NCI-H1930 (cell line): ENCODE measurements at places on chromosomes 6 and 20.

- DNase-seq, result peak; percentile 32
Observed at GRCh38 chr6:130697995-130698535, 129.1 kb upstream of the SMLR1 start.

DNA sequence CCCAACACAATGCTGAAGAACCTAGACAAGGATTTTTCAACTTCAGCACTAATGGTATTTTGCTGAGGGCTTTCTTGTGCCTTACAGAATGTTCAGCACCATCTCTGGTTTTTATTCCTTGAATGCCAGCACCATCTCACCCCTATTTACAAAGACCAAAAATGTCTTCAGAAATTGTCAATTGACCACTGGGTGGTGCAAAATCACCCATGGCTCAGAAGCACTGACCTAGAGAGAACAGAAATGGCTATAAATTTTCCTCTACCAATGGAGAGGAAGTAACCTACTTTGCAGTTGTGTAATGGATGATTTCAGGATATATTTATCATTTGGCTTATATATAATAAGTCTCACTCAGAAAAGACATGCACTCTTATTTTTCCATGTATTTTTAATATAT lies 431.0 kb upstream of the IRAK1BP1 start:
- DNase-seq, result no peak

GRCh38 chr6:170083236-170084051 lies 207.4 kb downstream of the DLL1 start:
- no peak for DNase-seq

DNA sequence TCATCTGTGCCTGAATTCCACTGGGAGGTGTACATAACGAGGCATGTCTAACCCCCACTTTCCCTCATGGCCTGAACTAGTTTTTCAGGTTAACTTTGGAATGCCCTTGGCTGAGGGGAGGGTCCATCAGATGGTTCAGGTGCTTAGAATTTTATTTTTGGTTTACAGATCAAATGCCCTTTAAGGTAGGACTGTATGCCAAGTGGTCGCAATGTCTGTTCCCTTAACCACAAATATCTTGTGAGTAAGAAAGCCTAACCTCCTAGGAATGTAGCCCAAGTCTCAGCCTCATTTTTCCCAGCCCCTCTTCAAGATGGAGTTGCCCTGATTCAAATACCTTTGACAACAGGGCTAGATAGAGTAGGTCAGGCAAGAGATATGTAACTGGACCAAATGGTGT lies 78.4 kb downstream of the RNASET2 start:
- no peak for DNase-seq

GRCh38 chr20:3823881-3824280 lies 3.5 kb downstream of the AP5S1 start:
- no peak for DNase-seq

GRCh38 chr6:163284151-163284550 lies 130.4 kb upstream of the QKI start:
- DNase-seq, result no peak

- no peak for DNase-seq
Observed at GRCh38 chr6:26260110-26260637, 104.8 kb upstream of the BTN3A2 start.

DNA sequence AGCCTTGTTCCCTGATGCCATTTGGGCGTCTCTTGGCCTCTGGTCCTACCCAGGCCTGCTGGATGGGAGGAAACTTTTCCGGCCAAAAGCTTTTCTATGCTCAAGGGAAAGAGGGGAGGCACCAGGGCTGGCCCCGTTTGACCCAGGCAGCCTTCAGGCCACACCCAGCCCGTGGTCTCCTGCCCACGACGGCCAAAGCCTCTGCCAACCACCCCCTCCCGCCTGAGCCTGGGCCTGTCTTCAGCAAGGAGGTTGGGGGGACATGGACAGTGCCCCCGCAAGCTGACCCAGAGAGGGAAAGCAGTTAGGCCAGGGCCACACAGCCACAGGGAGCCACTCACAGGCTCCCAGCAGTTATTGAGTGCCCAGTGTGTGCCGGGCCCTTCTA lies 49.5 kb downstream of the SRC start:
- DNase-seq, result no peak

DNA sequence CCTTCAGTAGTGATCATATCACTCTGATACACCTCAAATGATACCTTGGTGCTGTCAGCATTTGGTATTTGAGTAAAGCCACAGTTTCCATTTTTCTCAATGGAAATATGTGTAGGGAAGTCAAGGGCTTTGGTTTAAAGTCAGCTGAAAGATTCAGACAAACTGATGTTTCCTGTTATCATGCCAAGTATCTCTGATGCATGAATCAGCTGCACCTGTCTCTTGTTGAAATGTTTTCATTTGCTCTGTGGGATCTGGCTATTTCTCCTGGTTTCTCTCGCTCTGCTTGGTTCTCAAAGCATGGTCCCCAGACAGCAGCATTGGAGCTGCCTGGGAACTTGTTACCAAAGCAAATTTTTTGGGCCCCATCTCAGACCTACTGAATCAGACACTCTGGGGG lies 23.5 kb downstream of the ZFP64 start:
- DNase-seq, result no peak

DNA sequence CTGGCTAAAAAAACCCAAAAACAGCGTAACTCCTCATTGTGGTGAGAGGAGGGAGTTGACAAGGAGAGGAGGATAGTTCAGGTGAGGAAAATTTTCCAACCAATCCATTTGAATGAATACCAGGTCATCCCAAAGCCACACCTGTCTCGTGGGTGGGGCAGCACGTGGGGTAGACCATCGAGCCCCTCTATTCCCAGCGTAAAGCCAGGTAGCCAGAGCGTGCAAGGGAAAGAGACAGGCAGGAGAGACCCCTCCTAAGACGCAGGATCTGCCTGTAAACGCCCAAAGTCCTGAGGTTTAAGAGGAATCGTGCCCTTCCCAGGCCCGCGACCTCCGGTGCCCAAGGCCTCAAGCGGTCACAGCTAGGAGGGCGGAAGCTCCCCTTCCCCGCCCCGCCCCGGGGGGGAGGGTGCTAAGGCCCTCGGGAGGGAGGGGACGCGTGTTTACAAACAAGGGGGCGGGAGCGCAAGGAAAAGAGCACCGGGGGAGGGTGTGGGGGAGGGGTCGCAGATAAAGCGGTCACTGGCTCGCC lies 712 bp downstream of the RXRB start:
- peak; percentile 76 for DNase-seq

DNA sequence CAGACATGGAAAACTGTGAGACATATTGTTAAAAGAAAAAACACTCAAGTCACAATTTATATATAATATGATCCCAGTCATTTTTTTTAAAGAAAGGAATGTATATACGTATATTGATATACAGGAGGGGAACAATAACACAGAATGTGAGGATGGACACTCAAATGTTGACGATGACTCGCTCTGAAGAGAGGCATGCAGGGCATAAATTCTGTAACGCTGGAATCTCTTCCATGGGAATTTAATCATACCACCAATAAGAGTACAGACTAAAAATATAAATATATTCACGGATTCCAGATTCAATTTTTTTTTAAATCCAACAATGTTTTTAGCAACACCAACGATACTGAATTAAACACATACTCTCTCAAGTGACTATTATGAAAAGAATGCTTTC lies 106.9 kb upstream of the CCDC28A start:
- DNase-seq, result no peak

GRCh38 chr6:18186540-18187250 lies 31.5 kb downstream of the KDM1B start:
- DNase-seq, result no peak

- DNase-seq, result no peak
Observed at GRCh38 chr6:53758496-53758895, 36.3 kb upstream of the LRRC1 start.

- DNase-seq, result peak; percentile 79
Observed at GRCh38 chr6:159693128-159693893, at the start of gene SOD2. SOD2 (minus strand) TSS chr6:159693241; CDS start chr6:159693167, 74 bp downstream.

DNA sequence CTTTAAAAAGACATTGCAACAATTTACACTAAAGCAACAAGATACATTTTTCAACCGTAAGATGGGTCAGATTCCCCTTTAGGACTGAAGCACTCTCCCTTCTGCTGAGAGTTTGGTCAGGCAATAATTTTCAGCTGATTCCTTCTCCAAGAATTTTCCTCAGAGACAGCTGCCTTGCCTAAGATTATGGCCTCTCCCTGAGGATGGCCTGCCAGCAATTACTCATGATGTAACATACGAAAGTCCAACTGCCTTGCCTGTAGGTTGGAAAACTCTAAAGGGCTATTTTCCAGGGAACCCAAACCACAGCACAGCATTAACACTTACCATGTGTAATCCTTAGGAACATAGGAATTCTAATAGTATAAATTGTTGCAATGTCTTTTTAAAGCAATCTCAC lies 229.1 kb upstream of the FLRT3 start:
- DNase-seq, result no peak

DNA sequence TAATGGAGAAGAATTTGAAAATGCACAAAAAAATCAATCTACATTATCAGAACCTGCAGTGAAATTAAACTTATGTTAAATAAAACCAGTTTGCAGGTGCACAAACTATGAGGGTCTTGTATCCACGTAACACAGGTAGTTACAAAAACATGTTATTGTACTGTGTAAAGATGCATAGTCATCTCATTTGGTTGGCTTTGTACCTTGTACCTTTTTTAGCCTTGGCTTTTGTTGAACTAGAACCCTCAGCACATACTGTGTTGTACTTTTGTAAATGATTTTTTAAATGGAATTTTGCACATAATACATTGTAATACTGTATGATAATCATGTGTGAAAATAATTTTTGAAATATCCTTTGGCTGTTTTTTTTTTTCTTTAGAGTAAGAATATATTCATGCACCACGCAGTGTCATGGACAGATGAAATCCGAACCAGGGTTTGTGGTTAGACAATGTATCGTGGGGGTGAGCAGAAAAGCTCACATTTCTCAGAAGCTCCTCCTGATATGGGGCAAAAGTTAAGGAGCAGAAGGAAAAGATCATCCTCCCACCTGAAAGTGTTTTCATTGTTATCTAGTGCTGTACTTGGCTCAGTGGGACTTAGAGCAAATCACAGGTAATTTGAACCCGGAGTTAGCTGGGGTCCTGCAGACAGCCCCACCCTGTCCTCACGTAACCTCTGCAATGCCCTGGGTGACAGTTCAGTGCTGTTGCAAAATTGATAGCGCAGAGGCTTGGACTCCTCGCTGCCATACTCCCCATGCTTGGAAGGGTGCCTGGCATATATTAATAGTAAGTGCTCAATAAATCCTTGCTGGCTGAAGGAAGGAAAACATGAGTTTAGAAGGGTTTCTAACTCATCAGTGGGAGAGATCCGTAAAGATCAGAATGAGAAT lies 14.8 kb upstream of the NAA20 start:
- DNase-seq, result no peak

- DNase-seq, result no peak
Observed at GRCh38 chr20:32920530-32921298, 62.0 kb downstream of the EFCAB8 start.

DNA sequence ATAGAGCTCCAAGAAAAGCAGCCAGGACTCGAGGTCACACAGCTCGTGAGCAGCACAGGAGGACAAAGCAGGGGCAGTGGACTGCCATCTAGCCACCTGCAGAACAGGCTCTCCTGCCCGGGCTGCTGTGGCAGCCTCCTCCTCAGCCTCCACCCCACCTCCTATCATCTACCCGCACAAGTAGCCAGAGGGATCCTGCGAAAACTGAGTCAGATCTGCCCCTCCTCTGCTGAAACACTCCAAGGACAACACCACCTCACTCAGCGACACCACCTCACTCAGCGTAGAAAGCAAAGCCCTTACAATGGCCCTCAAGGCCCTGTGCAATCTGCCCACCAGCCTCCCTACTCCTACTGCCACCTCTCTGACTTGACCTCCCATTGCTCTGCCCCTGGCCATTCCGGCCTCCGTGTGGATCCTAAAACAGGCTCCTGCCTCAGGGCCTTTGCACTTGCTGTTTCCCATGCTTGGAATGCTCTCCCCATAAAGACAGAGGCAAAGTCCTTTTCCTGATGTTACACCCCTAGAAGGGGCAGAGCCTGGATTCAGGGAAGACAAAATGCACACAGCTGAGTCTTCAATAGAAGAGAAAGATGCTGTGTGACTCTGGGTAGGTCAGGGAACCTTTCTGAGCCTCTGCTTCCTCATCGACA lies 19.3 kb downstream of the PREX1 start:
- no peak for DNase-seq

DNA sequence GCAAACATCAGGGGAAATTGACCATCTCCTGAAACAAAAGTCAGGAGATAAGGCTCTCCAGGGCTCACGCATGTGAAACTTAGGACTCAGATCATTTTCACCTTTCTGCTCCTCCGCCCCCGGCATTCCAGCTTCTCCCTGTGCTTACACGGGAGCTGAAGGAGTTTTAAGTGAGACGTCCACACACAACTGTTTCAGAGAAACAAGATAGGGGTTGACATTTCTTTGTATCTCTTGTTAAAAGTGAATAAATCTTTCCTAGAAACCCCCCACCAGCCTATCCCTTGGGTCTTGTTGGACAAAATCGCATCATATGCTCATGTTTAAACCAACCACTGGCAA lies 46.1 kb downstream of the FAM50B start:
- DNase-seq, result no peak
